ENCODE measurements at places on chromosomes 13 and 19.

DNA sequence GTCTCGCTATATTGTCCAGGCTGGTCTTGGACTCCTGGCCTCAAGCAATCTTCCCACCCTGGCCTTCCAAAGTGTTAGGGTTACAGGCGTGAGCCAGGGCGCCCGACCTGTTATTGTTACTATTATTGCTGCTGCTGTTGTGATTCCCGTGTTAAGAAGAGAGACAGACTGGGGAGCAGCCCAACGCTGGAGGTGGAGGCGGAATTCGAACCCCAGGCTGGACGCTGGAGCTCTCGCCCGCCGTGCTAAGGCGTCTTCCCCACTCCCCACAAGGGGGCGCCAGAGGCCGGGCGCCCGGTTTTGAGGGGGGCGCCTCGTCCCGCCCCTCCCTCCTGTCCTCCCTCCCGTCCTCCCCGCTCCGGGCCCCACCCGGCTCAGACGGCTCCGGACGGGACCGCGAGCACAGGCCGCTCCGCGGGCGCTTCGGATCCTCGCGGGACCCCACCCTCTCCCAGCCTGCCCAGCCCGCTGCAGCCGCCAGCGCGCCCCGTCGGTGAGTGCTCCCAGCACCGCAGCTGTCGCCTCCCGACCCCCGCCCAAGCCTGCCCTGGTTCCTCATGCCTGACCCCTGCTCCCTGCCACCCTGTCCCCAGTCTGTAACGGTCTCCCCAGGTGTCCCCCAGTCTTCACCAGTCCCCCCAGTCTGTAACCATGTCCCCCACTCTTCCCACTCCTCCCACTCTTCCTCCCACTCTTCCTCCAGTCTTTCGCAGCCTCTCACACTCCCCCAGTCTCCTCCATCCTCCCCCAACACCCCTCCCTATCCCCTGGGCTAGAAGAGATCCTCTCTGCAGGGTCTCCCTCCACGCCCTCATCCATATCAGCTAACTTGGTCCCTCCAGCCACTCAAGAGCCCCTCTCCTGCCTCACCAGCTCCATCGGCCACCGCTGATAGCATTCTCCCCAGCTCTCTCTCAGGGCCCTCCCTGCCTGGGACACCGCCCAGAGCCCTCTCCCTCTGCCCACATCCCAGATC lies at the start of gene EHD2:
Gene EHD2 (plus strand): TSS at position 377 of the 976 bp plus-strand sequence. CDS start 3,191 bp downstream, outside the sequence.
- DNase-seq = no peak

- no peak for DNase-seq
Measured at GRCh38 chr19:35178701-35179100, 24.2 kb downstream of the FXYD5 start.

DNA sequence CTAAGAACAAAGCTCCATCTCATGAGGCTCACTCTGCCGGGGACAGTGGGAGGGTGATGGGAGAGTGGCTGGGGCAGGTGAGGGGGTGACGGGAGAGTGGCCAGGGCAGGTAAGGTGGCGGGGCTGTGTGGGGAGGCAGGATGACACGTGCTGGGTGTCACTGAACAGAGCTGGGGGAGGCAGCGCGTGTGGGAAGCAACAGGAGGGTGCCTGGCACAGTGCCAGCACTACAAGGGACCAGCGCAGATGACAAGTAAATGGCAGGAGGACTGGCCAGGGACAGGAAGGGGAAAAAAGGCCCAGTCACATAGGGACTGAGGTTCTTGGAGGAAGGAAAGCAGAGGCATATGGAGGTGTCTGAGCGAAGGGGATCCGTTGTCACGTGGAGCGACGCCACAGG lies 129.9 kb downstream of the RNF17 start:
- DNase-seq = no peak

DNA sequence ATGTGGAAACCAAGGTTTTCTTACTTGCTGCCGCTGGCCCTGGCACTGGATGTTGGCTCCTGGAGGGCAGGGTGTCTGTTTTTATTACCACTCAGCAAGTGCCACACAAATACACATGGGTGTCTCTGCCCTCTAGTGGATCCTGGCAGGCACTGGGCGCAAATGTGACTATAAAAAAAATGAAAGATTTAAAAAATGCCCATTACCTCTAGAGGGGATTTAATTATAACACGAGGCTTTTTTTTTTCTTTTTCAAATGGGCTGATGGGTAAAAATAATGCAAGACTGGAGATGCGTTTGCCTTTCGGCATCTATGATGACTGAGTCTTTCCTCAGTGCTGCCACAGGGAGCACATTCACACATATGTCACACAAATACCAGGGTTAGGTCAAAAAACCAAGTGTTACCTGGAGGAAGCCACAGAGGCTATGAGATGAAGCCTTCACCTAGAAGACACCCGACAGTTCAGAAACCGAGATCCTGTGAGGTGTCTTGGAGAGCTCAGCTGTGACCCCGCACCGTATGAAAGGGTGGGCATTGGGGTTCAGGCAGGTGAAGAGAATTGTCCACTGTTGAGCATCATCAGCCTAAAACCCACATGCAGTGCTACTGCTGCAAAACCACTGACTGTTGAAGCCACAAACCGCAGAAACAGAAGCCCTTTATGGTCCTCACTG lies 25.7 kb downstream of the CHAMP1 start:
- peak; percentile 60 for DNase-seq

DNA sequence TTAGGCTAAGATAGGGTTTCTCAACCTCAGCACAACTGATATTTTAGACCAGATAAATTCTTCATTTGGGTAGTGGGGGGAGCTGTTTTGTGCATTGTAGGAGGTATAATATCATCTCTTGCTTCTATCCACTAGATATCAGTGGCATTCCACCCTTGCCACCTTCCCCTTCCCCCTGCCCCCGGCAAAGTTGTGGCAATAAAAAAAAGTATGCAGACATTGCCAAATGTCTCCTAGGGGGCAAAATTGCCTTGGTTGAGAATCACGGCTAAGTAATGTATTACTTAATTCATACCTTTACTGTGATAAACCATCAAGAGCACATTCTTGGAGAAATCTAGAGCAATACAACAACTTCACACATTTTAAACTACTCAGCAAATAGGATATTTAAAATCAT lies 51.4 kb downstream of the UBL3 start:
- DNase-seq = no peak

GRCh38 chr19:32566246-32566830 lies 14.7 kb upstream of the PDCD5 start:
- DNase-seq = no peak

DNA sequence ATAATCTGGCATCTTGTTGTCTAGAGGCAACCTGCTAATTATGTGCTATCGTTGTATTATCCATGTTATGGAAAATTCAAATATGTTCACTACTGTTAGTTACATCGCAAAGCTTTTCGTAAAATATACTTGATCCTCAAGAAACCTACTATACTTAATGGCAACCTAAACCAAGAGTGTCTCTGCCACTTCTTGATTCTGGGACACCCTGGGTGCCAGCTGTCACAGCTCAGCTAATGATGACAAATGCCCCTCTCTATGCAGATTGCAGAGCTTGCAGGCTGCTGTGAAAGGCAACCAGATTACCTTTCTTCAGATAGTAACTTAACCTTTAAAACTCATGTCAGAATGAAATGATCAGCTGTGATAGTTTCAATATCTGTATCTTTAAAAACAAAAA lies 8.9 kb upstream of the MAB21L1 start:
- DNase-seq = no peak

GRCh38 chr19:16259385-16260159 lies 61.9 kb downstream of the AP1M1 start:
- no peak for DNase-seq

- no peak for DNase-seq
Measured at GRCh38 chr19:31613683-31614219, 264.5 kb upstream of the TSHZ3 start.

All from Jurkat, Clone E6-1 (cell line).